ENCODE measurements at places on chromosomes 12 and 14. TPM values are rescaled to one million over a fixed set of nuclear protein-coding genes. Genes with fewer than 3 reads are reported as not detected.
A peak's percentile ranks its signal among the peaks of the same experiment; 100 is the strongest.

Gene ESPL1
- 35.1 TPM for total RNA-seq

DNA sequence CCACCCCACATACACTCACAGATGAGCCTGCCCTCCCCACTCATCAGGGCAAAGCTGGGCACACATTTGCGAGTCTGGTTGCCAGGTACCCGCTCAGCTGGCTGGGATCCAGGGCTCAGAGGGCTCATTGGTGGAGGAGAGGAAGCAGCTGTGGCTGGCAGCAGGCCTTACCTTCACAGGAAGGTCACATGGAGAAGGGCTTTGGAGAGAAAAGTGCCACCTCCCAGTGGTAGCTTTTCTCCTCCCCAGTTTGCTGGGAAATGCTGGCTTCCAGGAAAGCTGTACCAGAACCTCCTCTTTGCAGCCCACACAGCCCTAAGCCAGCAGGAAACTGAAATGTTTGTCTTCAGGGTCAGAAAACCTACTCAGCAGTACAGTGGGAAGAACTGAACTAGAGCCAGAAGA lies 55.6 kb downstream of the LGMN start:
- no peak for DNase-seq

DNA sequence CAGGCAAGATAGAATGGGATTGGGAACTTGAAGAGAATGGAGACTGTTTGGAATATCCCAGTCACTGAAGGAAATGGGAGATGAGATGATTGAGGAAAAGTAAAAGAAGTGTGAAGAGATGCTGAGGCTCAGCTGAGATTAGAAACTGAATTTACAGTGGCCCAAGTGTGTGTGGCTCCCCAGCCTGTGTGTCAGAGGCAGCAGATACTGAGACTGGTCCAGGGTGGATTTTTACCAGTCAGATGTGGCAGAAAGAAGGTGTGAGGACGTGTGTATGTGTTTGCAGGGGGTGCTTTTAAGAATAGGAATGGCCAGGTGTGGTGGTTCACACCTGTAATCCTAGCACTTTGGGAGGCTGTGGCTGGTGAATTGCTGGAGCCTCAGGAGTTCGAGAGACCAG lies 42.9 kb downstream of the PRKCH start:
- DNase-seq, result no peak

DNA sequence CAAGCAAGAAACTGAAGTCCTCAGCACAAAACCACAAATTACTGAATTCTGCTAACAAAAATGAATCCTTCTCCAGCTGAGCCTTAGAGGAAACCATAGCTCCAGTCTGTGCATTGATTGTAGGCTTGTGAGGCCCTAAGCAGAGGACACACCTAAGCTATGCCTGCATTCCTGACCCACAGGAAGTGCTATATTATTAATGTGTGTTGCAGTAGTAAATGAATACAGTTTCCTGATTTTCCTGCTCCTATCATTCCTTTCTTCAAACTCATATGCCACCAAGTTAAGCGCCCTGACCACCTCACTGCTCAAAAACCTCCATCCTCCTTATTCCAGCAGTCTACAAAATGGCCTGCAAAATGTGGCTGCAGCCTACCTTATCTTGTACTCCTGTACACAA lies 151.9 kb upstream of the ABCD2 start:
- DNase-seq, result no peak

Gene LHX5
- not detected for total RNA-seq

Gene DYRK2
- total RNA-seq, result 80.5 TPM

Gene SDR9C7
- 0.26 TPM for total RNA-seq

Gene AGAP2
- 0.33 TPM for total RNA-seq

Gene TAS2R14
- 2.8 TPM for total RNA-seq

GRCh38 chr14:32509632-32510187 lies 180.6 kb downstream of the AKAP6 start:
- DNase-seq, result no peak

- peak; percentile 37 for DNase-seq
Measured at GRCh38 chr12:2669560-2669959, 125.2 kb upstream of the FKBP4 start.

GRCh38 chr14:52153939-52154338 lies 85.1 kb upstream of the NID2 start:
- DNase-seq, result no peak

GRCh38 chr12:108379823-108380222 lies 40.7 kb upstream of the CMKLR1 start:
- no peak for DNase-seq

DNA sequence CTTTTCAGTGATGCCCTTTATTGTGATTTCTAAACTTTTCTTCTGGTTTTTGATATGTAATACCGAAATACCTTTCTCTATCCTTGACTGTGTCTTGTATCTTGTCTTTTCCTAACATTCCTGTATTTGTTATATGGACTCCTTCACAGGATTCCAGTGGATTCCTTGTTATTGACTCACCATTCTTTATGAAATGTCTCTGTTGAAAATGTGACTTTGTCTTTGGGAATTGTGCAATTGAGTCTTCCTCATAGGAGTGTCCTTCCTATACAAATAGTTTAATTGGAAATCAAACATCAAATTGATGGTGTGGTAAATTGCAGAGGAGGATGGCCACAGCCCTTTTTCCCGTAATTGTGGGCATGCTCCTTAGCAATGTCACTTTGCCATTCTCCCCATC lies 296.6 kb upstream of the KITLG start:
- no peak for DNase-seq

DNA sequence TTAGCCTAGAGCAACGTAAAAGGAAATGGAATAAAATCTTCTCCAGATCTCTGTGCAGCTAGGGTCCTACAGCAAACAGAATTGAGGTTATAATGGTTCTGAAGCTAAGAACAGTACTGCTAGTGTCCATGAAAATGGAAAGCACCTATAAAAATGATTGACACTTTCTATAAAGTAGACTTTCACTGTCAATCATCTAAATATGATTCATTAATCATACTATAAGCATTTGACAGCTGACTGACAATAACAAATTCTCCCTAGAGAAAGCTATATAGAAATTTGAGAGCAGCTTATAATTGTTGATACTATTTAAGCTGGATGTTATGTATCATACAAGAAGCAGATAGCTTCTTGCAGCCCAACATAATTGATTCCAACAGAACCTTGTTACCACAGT lies 80.9 kb downstream of the PDZRN4 start:
- DNase-seq, result no peak

Gene FZD10
- total RNA-seq, result 17.7 TPM

DNA sequence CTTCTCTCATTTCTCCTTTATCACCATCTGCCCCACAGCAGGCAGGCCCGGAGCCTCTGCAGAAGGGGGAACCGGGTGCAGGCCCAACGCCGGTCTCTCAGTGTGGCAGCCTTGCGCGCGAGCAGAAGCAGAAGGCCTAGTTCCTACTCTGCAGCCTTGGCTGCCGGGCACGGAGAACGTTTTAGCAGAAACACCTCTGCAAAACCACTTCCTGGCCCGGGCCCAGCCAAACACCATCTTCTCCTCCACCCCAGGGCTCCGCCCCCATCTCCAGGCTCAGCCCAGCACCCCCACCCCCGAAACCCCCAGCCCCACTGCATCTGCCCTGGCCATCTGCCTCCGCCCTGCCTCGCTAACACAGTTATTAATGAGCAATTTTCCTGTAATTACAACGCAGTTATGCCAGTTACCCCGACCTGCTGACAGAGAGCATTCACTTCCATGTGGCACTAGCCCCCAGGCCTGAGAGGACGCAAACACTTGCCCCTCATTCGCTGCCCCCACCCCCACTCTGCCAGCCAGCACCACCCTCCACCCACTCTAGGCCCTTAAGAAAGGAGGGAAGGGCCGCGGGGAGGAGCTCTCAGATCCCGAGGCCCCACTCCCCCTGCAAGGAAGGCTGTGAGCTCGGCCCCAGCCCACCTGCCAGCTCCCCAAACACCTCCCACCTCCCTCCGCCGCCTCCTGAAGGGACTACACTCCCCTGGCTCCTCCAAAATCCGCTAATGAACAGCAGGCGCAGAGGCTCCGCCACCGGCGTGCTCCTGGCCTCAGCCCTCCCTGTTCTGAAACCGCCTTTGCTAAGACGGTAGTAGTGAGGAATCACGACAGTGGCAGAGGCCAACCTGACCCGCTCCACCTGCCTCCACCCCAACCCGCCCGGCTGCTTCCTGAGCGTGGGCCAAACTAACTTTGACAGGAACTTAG lies 44.7 kb upstream of the FBRSL1 start:
- DNase-seq, result no peak

Gene KRT71
- total RNA-seq, result 0.50 TPM

- DNase-seq, result no peak
Measured at GRCh38 chr14:60636879-60637478, 12.3 kb downstream of the SIX1 start.

Gene RABGGTA
- total RNA-seq, result 39.2 TPM

Gene E2F7
- 7.4 TPM for total RNA-seq

DNA sequence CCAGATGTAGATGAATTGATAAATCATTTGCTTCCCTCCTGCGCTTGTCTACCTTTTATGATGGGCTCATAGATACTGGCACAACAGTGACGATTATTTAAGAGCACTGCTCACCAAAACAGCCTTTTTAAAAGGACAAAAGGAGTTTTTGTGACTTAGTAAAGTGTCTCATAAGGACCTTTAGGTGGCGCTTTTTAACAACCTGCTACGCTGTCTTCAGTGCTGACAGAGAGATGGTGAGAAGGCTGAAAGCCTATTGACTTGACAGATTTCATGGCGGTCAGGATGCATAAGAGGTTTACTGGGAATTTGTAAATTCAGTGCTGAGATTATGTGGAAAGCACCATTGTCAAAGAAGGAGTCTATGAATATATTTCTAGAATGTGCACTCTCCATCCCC lies 87.6 kb downstream of the SLC15A5 start:
- no peak for DNase-seq

DNA sequence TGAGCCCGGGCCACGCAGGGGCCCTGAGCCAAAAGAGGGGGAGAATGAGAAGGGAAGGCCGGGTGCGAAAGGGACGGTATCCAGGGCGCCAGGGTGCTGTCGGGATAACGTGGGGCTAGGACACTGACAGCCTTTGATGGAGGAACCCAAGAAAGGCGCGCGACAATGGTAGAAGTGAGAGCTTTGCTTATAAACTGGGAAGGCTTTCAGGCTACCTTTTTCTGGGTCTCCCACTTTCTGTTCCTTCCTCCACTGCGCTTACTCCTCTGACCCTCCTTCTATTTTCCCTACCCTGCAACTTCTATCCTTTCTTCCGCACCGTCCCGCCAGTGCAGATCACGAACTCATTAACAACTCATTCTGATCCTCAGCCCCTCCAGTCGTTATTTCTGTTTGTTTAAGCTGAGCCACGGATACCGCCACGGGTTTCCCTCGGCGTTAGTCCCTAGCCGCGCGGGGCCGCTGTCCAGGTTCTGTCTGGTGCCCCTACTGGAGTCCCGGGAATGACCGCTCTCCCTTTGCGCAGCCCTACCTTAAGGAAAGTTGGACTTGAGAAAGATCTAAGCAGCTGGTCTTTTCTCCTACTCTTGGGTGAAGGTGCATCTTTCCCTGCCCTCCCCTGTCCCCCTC lies 3.0 kb downstream of the SSTR1 start:
- DNase-seq, result no peak

DNA sequence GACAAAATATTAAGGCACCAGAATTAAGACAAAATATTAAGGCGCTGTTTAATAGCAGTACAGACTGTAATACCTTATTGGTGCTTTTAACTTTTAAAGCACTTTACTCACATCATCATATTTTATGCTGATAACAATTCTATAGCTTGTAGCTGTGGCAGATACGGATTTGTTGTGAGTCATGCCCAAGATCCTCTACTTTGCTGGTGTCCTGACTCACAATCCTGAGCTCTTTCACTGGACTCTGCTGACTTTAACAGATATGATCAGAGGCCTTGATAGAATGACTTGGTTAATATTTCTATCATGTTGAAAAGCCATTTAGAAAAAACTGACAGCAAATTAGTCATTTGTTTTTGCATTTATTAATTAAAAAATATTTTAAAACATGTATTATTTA lies 99.0 kb upstream of the PKP2 start:
- no peak for DNase-seq

- no peak for DNase-seq
Measured at GRCh38 chr14:96212896-96213295, 8.3 kb downstream of the BDKRB2 start.

GRCh38 chr12:45712319-45712718 lies 17.2 kb upstream of the ARID2 start:
- DNase-seq, result no peak

Gene L2HGDH
- 10.8 TPM for total RNA-seq

Gene GLT1D1
- total RNA-seq, result 2.6 TPM

DNA sequence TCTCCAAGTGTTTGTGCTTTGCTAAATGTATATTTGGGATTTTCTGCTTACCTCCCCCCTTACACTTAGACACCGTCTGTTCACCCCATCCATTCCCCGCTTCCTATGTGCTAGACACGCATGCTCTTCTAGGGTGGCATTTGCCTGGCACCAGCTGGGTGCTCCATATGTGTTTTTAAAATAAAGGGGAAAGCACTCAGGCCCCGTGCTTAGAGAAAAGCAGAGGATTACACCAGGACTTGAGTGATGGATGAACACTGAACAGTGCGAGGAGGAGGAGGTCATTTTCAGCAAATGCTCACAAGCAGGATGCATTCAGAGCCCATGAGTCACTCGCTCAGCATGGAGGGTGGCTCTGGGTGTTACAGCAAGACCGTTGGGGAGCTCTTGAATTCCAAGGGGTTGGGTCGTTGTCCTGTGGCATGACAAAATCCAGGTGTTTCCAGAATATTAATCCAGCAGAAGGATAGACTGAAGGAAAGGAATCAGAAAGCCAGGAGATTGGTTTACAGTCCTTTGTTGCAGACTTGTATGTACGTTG lies 2.9 kb upstream of the BDKRB1 start:
- DNase-seq, result no peak

DNA sequence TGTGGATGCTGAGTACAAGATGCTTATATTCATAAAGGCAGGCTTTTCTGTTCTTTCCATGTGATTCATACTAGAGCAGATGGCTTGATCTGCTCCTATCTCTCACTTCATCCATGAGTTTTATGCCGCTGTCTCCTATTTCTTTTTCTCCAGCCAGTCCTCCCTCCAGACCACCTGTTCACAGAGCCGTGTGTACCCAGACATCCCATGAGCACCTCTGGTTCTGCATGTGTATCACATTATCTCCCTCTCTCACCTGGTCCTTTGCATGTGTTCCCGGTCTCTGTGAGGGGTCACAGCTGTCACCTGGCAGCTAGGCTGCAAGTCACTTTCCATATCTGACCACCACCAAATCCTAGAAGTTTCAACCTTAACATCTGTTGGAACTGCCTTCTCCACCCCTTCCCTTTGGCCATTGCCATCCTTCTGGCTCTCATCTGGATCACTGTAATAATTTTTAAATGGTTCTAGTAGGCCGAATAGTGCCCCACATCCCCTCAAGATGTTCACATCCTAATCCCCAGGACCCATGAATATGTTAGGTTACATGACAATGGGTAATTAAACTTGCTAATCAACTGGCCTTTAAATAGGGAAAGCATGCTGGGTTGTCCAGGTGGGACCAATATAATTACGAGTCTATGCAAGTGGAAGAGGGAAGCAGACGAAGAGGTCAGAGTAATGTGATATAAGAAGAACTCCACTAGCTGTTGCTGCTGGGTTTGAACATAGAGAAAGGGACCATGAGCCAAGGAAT lies 168.1 kb downstream of the SNAPC1 start:
- no peak for DNase-seq

Gene KLRB1
- not detected for total RNA-seq

DNA sequence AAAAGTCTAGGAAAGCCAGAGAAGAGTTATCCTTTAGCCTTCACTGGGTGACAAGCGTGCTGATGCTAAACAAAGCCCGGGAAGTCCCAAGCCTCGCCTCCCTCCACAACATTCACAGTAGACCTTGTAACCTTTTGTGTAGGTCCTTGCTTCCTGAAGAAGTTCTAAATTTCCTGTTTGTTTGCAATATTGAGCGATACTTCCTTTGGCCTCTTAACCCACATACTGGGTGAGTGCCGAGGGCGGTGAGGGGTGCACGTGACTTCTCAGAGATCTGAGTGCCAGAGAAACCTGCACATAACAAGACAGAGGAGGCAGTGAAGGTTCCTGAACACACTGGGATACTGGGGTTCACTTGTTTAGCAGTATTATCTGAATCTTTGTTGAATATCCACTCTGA lies 134.3 kb downstream of the PLXNC1 start:
- no peak for DNase-seq
